ENCODE measurements at places on chromosomes 4 and X.

DNA sequence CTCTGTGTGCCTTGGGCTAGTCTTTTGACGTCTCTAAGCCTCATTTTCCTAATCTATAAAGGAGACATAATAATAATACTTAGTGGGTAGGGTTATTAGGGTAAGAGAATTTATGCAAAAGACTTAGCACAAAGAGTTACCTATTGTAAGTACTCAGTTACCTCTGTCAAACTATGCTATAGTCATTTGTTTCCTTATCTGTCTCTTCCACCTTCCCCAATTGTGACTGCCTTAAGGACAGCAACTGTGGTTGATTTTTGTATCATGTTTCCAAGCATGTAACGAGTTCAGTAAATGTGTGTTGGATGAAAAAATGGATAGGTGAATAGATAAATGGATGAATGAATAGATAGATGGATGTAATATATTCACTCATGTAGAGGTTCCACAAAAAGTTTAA, 48.1 kb downstream of the WDR19 start:
- DNase-seq, result no peak

- DNase-seq, result no peak
Measured at GRCh38 chr4:39597695-39598381, 40.8 kb downstream of the SMIM14 start.

DNA sequence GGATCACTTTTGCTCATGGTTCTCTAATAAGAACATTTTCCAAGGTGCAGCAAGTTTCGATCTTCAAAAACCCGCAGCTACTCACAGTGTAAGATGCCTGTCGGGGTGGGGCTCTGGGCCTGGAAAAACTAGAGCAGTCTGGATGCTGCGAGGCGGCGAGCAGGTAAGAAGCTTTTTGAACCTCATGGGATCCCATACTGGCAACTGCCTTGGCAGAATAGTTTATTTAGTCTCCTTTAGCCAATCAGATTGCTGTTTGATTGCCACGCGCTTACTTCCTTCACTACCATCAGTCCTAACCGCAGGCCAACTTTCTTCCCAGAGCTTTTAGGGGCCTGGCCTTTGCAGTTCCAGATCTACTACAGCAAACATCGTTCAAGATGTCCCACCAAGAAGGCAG, 61.3 kb upstream of the MAGEB10 start:
- no peak for DNase-seq

GRCh38 chrX:135191838-135192237, 20.6 kb upstream of the CT55 start:
- no peak for DNase-seq

DNA sequence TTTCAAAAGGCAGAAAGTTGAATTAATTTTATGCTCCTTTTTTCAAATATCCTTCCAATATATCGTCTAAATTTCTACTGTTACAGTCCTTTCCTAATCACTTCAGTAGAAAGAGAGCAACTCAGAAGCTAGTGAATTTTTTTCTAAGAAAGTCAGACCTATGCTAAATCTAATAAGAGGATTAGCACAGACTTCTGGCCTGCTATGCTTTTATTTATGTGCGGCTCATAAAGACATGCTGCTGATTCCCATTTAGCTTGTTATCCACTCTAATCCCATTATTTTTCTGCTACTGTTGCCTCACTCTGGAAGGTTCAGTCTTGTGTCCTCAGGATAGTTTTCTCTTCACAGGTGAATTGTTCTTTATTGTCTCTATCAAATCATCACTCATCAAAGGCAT, 473.5 kb upstream of the FAM241A start:
- no peak for DNase-seq

DNA sequence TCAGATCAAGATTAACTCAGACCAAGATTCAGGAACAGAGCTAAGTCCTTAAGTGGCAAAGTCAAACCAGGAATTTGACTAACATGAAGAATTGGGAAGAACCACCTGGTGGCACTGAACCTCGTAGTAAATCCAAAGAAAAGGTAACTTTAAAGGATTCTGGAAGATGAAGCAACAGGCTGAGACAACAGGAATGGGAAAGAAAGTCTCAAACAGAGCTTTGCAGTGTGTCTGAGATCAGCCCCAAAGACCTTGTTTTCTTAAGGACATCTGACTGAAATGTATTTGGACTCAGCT, 126.1 kb downstream of the ASB9 start:
- no peak for DNase-seq

DNA sequence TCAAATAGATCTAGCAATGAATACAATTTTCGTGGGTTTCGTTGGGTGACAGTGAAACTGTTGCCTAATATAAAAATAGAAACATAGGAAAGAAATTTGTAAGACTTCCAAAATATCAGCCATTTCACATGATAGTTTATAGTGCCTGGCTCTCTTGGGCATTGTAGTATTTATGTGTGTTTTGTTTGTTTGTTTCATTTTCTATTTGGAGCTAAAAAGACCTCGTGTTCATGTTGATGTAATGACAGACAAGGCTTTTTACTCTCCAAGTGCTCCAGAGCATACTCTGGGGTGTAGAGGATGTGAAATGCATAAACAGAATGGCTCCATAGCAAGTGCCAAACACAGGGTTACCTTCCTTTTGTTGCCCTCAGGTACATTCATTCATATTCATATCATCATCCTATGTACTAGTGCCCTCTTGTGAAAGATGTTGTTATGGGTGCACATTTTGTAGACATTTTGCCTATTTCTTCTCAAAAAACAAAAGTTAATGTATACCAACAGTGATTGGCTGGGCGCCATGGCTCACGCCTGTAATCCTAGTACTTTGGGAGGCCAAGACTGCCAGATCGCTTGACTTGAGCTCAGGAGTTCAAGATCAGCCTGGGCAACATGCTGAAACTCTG, 100.7 kb upstream of the AMOT start:
- DNase-seq, result no peak

DNA sequence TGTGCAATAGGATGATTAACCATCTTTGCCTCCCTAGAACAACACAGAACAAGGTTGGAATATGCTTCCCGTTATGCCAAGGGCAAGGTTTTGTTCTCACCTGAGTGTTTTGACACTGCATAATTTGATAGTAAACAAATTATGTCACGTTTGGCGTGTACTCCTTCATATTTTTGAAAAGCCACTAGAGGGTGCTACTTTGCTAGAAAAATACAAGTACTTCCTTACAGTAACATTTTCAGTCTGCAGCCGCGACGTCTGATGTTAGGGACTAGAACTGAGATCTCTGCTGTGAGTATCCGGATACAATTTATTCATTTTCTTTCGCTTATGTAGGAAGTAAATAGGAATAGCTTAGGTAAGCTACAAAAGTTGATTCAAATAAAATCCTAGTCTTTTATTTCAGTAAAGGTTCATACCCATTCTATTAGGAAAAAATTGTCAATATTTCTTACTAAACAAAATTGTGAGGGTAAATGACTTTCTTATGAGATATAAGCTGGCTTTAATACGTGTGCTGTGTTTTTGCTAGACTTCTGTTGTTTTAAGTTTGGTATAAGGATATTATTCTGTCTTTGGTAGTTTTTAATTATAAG, 181.1 kb upstream of the WDFY3 start:
- DNase-seq, result no peak

Measured in stimulated activated CD4-positive, alpha-beta T cell treated with anti-CD3 and anti-CD28 coated beads, Interleukin-1b, Interleukin-23, amount 100 ng/mL, for 1 hour (primary cell).